Muscle of leg (tissue), 16 donors: ENCODE measurements at places on chromosomes 2 and 18. TPM values are rescaled to one million over a fixed set of nuclear protein-coding genes. Genes with fewer than 3 reads are reported as not detected.

UGT1A8 gene
- total RNA-seq: not detected

TEX44 gene
- total RNA-seq: not detected

ZBTB7C gene
- total RNA-seq: 3.2 TPM

CERS6 gene
- total RNA-seq: 37.3 TPM

DYNAP gene
- not detected for total RNA-seq

CRYGD gene
- not detected for total RNA-seq

DYNC1I2 gene
- 77.5 TPM for total RNA-seq

FEV gene
- total RNA-seq: not detected

GLS gene
- 93.2 TPM for total RNA-seq

SKOR2 gene
- not detected for total RNA-seq

AMMECR1L gene
- 9.4 TPM for total RNA-seq

IL1RL1 gene
- 0.31 TPM for total RNA-seq

DSC1 gene
- total RNA-seq: under 0.01 TPM

AGXT gene
- total RNA-seq: 0.13 TPM

KCNG2 gene
- total RNA-seq: 0.44 TPM

EMILIN1 gene
- 76.9 TPM for total RNA-seq

TUBB8B gene
- not detected for total RNA-seq

SULT1C4 gene
- total RNA-seq: 13.3 TPM

DUSP19 gene
- total RNA-seq: 2.7 TPM

SERPINB10 gene
- total RNA-seq: 0.04 TPM

TGFA gene
- total RNA-seq: 0.44 TPM

MROH2A gene
- not detected for total RNA-seq

SP110 gene
- total RNA-seq: 10.9 TPM

NXPH2 gene
- total RNA-seq: 10.6 TPM

HNMT gene
- total RNA-seq: 37.7 TPM
